Activated CD4-positive, alpha-beta T cell treated with anti-CD3 and anti-CD28 coated beads, Interleukin-2, amount 10 ng/mL, durations not matched to agents 24 days and 14 days (primary cell): ENCODE measurements at places on chromosomes 11 and 22. TPM values are rescaled to one million over a fixed set of nuclear protein-coding genes. Genes with fewer than 3 reads are reported as not detected.

DNA sequence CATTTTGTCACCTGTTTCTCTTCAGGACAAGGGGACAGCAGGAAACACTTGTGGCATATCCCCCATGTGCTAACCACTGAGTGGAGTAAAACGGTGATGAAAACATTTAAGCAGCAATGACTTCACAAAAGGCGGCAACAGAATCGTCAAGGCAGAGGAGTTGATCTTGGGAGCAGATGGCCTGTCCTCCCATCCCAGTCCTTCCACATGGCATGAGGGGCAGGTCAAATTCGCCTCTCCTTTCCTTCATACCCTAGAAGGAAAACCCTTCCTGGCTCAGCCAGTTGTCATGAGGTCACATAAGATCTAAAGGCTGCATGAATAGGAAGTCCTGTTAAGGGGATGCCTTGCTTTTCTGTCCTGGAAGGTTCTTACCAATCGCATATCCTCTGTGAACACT is 169.1 kb downstream of the MAML2 start:
- no peak for DNase-seq

DNA sequence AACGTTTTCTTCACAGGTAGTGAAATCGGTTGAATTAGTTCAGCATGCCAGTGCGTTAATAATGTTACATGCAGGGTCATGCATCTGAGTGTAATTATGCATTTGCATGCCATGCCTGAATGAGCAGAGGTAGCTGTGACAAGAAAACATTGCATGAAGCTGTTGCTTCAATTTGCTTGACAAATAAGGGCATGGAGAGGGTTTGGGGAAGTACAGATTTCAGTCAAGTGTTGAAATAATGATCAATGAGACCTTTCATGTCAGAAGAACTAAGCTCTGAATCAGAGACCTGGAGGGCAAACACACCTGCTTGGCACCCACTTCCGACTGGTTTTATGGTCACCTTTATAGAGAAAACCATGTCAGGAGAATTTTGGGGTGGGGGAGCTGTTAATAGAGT is 221.4 kb downstream of the DBX1 start:
- DNase-seq = no peak

DNA sequence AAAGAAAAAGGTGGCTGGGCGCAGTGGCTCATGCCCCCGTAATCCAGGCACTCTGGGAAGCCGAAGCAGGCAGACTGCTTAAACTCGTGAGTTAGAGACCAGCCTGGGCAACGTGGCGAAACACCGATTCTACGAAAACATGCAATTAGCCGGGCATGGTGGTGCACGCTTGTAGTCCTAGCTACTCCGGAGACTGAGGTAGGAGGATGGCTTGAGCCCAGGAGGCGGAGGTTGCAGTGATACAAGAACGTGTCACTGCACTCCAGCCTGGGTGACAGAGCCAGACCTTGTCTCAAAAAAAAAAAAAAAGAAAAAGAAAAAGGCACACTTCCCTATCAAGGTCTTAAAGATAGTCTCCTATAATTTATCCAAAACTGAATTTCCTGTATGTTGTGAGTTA is 39.4 kb downstream of the DGCR2 start:
- no peak for DNase-seq

- DNase-seq = no peak
Measured at GRCh38 chr11:126930091-126930841, 70.3 kb downstream of the KIRREL3 start.

DNA sequence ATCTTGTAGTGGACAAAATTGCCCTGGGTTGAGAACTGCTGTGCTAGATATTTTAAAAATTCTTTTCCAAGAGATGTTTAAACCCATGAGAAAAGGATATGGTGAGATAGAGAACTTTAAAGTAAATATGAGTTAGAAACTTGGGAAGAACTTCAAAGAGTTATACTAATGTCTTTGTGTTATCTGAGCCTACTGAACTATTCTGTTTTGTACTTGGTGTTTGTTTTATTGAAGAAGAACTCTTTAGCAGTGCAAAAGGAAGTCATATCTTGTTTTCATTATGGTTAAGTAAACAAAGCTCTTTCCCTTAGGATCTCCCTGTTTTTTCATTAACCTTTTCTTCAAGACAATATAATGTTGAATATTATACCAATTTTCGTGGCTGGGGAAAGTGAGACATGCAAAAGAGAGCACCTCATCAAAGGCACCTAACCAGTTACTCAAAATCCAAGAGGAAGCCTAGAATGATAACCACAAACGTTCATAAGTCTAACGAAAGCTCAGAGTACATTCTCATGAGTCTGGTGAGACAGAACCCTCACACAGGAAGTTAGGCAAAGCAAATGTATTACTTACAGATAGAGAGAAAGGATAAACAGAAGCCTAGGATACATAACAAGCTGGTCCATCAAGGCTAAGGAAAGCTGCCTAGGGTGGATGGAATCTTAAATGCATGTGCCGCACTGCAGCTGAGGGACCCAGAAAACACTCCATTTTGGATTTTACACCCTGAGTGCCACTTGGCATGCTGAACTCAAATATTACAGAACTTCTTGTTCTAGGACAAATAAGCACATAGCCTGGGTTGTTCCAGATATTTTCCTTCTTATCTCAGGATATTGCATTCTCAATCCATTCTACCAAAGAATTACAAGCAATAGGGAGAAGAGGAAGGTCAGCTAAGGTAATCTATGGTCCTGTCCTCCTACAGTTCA is 112.5 kb upstream of the ANO3 start:
- no peak for DNase-seq

GRCh38 chr11:62054484-62055121 is 69.2 kb upstream of the INCENP start:
- DNase-seq = peak; percentile 68

DNA sequence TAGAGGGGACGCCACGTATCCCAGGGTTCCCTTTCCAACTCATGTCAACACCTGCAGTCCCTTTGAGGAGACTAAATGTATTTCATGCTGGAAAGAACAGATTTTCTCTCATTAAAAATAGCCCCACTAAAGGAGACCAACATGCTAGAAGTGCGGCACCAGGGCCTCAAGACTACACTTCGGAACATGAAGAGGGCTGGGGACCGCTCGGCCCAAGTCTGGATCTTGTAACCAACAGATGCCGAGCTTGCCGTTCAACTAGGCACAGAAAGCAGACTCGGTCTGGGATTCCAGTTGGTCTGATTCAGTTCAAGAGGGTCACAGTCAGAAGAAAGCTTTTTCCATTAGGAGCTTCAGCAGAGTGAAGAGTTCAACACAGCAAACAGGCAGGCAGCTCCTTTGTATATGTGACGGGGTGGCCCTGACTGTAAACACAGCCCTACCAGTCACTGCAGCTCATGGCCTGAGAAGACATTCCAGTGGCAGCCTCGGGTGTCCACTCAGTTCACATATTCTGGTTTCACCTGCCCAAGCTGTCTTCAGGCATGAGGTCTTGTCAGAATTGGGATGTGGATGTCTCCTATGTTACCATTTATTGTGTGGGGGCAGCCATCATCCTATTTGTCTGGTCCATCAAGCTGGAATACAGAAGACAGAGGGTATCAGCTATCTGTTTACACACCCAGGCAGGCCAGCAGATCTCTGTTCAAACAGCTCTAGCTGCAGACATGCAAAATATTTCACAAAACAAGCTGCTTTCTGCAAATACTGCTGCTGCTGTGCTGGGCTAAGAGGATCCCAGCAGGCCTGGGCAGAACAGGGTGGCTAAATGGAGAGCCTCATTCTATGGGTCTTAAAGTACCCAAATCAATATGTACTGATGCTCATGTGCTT is 8.8 kb downstream of the RIC8A start:
- no peak for DNase-seq

GRCh38 chr11:78313181-78313795 is 104.3 kb downstream of the GAB2 start:
- no peak for DNase-seq

DNA sequence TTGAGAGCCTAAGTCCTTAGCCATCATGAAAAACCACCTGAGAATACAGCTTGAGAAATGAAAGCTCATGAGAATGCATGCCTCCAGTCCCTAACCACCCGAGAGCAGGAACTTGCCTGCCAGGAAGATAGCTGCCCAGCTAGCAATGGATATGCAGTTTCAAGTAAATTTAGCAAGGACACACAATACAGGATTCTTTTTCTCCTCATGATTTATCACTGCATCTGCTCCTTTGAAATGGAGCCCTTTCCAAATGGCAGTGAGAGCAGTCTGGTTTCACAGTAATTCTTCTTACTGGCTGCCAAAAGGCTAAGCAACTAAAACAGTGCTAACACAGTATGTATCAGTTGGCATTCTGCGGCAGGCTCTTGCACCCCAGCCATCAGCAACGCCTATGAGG is 109.9 kb downstream of the MICAL3 start:
- DNase-seq = no peak

- no peak for DNase-seq
Measured at GRCh38 chr11:11622772-11623171, 967 bp upstream of the GALNT18 start.

DNA sequence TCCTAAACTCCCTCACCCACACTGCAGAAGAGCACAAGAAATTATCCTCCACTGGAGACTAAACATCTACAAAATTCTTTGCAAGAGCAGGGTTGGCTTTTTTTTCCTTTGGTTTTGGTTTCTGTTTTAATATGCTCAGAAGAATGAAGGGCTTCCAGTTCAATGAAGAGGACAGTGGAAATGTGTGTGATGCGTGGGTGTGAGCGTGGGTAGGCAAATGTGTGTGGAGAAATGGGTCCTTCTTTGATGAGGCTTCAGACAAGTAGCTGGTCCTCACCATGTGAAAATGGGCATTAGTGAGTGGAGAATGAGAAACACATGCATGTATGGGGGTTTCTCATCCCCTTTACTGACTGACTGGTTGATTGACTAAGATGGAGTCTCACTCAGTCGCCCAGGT is 263.3 kb upstream of the SYN3 start:
- no peak for DNase-seq

DNA sequence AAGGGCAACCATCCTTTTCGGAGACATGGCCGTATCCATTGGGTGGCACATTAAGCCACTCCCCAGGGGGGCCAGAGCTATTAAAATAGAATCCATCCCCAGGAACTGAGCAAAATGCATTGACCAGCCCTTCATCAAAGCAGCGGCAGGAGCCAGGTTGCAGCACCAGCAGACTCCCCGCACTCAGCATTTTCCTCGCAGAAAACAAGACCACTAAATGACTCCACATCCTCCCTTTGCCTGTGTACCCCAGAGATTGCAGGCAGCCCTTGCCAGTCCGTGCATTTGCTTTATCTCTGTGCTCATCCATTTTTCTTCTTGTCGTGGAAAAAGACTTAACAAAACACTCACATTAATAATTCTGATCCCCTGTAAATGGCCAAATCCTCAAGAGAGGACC is 144.4 kb upstream of the LARGE1 start:
- no peak for DNase-seq

- DNase-seq = no peak
Measured at GRCh38 chr22:27201276-27201675, 543.9 kb downstream of the MIAT start.

DNA sequence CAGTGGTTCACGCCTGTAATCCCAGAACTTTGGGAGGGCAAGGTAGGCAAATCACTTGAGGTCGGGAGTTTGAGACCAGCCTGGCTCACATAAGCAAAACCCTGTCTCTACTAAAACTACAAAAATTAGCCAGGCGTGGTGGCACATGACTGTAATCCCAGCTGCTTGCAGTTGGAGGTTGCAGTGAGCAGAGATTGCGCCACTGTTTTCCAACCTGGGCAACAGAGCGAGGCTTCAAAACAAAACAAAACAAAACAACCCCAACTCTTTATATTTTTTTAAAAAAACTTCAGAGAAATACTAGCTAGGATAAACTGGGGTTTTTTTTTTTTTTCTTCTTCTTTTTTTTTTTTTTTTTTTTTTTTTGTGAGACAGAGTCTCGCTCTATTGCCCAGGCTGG is 31.8 kb upstream of the RAPSN start:
- no peak for DNase-seq

DNA sequence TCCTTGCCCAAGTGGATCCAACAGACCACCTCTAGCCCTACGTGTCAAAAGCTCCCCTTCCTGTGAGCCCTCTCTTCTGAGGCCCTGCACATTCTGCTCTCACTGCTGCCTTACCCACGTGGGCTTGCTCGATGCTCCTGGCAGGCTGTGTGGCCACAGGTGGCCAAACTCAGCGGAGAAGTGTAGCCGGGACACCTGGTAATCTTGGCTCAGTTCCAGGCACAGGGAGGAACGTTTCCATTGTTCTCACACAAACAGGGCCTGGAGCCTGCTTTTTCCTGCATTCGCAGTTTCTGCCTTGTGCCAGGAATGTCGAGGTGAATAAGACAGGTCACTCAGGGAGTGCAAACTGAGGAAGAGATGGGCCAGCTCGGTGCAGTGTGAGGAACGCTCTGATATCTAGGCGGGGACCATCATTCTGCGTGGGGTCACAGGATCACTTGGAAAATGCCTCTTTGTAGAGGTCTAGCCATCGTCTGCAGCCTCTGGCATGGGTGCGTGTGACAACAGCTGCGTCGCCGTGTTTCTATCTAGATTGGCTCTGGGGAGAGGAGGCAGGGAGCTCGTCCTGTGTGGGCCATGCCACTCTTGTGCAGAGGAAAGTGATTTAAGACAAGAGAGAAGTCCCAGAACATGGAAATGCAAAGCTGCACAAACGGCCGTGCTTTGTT is 127.6 kb upstream of the PARVA start:
- no peak for DNase-seq

DNA sequence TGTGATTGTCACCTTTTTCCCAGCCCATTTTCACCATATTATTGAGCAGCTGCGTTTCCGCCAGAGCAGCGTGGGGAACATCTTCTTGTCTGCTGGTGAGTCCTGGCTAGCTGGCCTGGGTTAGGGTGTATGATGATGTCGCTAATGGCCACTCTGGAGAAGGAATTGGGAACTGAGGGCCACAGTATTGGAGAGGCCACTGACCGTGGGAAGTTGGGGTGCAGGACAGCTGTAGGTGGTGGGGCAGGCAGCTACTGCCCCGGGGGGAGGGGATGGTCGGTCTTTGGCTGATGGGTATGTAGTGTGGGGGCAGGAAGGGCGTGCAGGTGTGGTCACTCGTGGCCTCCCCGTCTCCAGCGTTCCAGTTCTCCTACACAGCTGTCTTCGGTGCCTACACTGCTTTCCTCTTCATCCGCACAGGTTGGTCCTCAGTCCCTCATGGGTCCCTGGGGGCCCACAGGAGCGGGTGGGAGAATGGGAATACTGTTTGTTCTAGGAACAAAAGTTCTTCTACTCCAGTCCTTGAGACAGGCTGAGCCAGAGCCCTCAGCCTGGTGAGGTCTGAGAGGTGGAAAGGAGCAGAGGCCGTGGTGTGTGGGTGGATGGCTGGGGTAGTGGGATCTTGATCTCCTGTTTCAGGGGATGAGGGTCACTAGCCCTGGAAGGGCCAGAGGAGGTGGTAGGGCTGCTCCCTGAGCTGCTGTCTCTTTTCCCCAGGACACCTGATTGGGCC is 2.1 kb downstream of the RCE1 start:
- peak; percentile 55 for DNase-seq

- no peak for DNase-seq
Measured at GRCh38 chr11:43933608-43934551, 8.6 kb upstream of the C11orf96 start.

GRCh38 chr22:27972732-27973698 is 54.0 kb upstream of the PITPNB start:
- DNase-seq = peak; percentile 27

Gene OR8D1
- not detected in 2 replicates for total RNA-seq

Gene SIRT3
- 16.5 and 17.6 TPM in 2 replicates for total RNA-seq

Gene CAT
- total RNA-seq = 17.4 and 19.0 TPM in 2 replicates

Gene ADSL
- total RNA-seq = 172 and 173 TPM in 2 replicates

Gene MRGPRX3
- total RNA-seq = not detected in 2 replicates

Gene CARD18
- total RNA-seq = not detected in 2 replicates

Gene EHF
- total RNA-seq = not detected in 2 replicates

Gene WNT7B
- not detected in 2 replicates for total RNA-seq
